ENCODE measurements at places on chromosomes 3 and 15. TPM values are rescaled to one million over a fixed set of nuclear protein-coding genes. Genes with fewer than 3 reads are reported as not detected.

DNA sequence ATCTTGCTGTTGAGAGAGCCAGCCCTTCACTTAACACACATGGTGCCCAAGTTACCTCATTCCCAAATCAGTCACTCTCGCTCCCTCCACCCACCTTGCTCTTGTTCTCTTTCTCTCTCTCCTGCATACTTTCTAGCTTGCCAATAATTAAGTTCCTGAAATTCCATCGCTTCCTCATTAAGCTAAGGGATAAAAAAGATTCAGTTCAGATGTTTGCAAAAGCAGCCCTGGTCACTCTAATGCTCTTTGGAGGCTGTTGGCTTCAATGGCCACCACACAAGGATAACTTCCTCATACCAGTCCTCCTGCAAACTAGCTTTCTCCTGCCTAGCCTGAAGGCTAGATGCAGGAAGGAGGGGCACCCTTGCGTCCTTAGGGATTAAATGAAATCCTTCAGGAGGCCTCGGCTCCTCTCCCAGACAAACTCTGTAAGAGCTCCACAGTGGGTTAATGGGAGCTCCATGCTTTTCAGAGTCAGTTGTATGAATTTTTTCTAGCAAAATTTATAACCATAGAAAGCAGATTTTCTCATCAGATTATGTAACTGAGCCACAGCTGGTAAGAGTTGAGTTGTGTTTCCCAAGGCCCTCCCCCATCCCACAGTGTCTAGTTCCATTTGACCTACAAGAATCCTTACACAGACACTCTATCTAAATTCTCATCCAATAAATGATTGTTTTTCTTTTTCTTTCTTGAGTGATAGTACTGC, 176.6 kb upstream of the TRIM42 start:
- no peak for DNase-seq

GRCh38 chr15:67501836-67502461, 19.0 kb upstream of the C15orf61 start:
- no peak for DNase-seq

DNA sequence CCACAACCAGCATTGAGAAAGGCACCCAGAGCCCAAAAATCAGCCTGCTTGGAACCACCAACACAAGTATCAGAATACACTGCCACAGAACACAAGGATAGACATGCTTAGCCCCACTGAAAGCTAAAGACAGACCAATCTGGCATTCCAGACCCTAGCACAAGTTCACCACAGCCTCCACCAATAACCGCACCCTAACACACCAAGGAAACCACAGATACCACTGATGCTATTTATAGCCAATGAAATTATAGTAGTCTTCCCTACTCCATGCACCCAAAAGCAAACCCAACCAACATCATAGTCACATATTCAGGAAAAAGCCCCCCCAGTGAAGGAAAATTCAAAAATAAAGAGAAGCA, 83.9 kb upstream of the STT3B start:
- no peak for DNase-seq

The TUSC7 gene
- not detected for total RNA-seq

DNA sequence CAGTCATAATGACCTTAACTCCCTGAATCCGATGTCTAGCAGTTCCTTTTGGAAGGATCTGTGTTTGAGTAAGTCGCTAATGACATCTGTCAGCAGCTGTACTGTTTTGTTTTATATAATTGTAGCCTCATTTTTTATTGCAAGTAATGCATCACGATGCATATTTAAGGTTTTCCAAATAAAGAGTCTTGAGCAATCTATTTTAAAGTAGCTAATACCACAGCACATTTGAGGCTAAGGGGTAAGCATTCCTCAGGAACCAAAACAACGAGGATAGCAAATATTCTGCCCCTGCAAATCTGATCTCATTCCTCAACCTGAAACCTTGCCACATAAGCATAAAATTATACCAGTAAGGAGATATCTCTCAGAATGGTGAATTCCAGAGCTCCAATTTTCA, 98.7 kb downstream of the TBC1D5 start:
- no peak for DNase-seq

The ATP13A4 gene
- total RNA-seq = 0.11 TPM

DNA sequence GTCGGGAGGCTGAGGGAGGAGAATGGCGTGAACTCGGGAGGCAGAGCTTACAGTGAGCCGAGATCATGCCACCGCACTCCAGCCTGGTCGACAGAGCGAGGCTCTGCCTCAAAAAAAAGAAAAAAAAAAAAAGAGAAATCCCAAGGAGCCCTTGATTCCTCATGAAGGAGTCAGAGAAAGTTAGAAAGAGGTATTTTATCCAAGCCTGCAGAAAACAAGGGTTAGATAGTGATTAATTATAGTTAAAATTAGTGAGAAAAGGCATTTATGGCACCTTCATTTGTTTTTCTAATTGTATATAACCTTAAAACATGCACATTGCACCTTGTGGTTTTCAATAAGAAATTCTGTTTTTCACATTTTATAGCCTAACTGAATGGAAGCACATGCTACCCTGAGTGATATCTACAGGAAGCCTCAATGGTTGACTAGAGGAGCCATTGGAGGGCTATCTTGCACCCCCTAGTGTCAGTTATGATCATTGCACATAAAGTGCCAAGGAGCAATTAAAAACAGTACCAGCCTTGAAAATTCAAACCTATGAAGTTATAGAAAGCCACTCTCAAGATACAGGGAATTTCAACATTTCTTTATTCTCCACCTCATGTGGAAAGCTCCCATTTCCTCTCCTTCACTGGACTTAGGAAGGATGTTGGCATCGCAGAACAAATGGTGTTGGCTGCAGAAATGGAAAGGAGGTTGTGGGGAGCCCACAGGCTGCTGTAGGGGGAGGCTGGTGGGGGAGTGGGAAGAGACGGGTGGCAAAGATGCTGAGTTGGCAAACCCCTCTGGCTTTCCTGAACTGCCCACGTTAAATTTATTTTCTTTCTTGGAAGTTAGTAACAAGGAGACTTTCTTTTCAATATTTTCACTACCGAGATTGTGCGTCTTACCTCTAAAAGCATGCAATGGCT, 48.5 kb downstream of the ITGA11 start:
- DNase-seq = no peak

DNA sequence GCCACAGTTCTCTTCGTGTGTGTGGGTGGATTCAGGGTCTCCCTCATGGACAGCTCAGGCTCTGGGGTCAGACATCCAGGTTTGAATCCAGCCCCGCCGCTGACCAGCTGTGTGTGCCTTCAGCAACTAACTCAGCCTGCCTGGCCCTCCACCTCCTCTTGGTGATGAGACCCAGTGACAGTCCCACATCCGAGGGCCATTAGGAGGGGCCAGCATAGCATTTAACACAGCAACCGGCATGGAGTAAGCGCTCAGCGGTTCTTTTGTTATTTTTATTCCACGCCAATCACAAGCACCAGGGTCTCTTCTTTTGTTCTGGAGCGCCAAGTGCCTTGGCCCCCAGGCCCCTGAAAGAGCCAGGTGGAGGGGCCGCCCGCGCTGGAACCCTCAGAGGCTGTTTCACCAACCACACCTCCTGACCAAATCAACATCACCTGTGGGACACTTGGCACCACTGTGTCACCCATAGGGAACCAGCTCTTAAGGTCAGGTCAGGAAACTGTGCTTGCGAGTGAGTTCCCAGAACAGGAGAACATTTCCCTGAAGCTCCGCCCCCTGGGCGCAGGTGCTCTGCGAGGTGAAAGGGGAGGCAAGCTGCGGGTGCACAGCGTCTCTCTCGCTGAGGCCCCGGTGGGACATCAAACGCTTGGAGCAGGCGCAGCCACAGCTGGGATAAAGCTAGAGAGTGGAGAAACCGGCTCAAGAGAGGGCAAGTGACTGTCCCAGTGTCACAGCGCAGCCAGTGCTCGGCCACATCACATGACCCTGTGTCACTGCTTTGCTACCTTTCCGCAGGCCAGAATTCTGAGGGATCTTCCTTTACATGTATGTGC, 311.3 kb downstream of the UACA start:
- DNase-seq = no peak

The ABHD2 gene
- total RNA-seq = 59.4 TPM

DNA sequence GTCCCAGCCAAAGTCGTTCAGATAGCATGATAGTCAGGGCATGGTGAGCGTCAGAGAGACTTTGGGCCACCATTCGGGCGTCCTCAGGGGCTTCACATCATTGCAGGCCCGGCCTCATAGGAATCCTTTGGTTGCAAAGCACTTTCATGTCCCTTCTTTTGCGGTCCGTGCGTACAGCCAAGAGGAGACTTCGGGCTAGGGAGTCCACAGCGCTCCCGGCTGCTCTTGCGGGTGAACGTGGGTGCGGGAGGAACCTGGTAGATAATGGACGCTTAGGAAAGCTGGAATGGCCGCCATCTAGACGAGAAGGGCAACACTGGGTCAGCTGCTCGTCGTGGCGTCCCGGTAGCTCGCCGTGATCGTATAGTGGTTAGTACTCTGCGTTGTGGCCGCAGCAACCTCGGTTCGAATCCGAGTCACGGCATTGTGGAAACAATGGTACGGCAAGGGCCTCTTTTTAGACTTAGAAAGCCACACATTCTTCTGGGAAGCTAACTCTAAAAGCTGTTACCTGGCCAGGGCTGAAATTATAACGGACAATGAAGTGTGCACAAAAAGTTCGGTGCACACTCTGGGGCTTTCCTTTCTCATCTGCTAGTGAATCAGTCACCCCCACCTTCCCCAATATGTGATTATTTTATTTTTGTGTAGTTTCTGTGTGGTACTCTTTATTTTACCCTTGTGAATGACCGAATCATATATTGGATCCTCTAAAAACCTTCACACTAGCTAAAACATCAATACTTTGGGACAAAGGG, 13.2 kb upstream of the SHF start:
- peak; percentile 88 for DNase-seq

The AP3B2 gene
- 1.7 TPM for total RNA-seq

DNA sequence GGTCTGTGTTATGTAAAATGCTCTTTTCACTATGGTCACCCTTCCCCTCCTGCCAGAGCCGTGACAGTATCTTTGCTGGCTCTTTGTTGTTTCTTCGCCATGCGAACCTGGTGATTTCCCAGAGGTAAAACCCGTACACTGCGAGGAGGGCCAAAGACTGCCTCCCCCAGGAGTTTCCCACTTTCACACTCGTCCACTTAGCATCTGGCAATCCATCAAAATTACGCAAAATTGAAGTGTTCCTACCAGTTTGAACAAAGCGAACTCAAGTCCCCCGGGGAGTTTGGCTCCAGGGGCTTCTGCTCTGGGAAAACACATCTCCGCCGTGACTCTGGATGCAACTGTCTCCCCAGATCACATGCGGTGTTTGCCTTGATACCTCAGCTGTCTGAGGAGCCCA, 239.9 kb downstream of the FAM43A start:
- no peak for DNase-seq

DNA sequence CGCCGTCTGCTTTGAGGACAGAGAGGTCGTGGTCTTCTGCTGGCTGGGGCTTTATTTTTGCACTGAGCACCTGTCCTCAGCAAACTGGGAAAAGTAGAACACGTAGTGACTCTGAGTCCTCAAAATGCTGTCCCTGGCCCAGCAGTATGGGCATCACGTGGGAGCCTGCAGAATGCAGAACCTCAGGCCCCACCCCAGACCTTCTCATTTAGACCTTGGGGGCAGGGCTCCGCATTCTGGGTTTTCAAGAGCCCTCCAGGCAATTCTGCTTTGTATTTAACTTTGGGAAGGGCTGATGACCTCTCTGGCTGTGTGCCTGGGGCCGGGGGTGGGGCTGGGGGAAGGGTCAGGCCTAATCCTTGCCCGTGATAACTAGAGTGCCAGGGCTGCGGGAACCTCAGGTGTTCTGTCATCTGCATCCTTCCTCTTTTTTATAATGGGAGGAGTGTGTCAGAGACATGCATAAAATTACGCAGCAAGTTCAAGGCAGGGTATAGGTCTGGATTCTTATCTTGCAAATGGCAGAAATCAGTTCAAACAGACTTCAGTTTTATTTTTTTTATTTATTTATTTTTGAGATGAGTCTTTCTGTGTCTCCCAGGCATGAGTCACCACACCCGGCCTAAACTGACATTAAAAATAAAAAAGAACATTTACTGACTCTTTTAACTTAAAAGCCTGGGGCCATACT, 11.1 kb downstream of the SLC6A6 start:
- no peak for DNase-seq

- no peak for DNase-seq
Measured at GRCh38 chr3:79170021-79170420, 597.8 kb downstream of the ROBO1 start.

The DUOXA2 gene
- total RNA-seq = not detected

GRCh38 chr15:77013776-77014131, 18.8 kb downstream of the PSTPIP1 start:
- DNase-seq = no peak

Data from Right ventricle myocardium superior (tissue), 1 donor.